Stimulated activated CD8-positive, alpha-beta memory T cell treated with anti-CD3 and anti-CD28 coated beads, Interleukin-15, amount 100 ng/mL, for 4 hours (primary cell): ENCODE measurements at places on chromosomes 13 and 19.

DNA sequence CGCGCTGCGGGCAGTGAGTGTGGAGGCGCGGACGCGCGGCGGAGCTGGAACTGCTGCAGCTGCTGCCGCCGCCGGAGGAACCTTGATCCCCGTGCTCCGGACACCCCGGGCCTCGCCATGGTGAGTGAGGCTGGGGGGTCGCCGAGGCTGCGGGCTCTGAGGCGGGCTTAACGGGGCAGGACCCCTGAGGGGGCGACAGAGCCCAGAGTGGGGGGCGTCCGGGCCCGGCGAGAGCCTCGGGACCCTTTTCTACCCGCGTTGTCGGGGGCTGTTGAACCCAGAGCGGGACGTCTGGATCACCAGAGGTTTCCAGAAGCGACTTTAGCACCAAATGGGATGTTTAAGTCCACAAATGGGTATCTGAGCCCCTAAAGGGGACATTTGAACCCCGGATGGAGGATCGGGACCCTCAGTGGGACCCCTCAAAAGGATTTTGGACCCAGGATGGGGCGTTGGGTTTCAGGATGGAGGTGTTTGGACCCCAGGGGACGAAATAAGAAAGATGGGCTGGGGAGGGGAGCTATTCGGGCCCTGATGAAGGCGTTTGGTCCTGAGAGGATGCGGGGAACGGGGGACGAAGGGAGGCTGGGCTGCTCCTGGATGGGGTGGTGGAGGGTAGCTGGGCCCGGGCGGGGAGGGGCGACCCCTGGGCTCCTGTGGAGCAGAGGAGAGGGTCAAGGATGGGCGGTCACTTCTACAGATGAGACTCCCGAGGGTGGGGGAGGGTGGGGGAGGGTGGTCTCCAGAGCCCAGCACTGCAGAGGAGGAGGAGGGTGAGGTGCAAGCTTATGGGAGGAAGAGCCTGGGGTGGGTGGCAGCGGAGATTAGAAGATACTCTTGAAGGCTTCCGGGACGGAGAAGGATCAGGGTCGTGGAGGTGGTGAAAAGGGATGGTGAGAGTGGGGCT lies at the start of gene CALM3:
Gene CALM3 (plus strand): TSS at position 13 of the 907 bp plus-strand sequence. CDS start 105 bp downstream, at position 118.
- DNase-seq = no peak

DNA sequence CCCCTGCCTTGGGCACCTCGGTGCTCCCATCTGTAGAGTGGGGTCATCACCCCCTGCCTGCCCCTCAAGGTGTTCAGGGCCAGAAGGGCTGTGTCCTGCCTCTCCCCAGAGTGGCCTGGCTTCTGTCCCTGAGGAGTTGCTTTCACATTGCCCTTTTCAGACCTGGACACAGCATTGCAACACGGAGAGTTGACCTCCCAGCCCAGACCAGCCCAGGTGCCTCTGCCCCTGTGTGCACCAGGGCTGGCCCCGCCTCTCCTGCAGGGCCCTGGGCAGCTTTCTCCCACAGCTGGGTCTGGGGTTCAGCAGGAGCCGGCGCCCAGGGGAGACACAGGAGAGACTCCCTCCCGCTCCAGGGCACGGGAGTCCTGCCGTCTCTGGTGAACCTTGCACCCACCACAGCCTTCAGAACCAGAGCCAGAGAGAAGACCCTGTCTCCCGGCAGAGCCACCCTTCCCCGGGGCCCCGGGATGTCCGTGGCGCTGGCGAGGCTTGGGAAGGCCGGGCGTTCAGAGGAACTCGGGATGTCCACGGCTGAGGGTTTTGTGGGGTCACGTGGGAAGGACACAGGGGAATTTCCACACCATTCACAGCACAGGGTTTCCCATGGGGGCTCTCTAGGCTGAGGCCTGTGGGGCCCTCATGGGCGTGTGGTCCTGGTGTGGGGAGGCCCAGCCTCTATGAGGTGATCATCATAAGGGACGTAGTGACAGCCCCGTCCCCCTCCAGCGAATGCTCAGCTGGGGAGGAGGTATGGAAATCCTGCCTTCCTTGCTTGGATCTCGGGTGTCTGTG lies 23.2 kb downstream of the C13orf46 start:
- no peak for DNase-seq

DNA sequence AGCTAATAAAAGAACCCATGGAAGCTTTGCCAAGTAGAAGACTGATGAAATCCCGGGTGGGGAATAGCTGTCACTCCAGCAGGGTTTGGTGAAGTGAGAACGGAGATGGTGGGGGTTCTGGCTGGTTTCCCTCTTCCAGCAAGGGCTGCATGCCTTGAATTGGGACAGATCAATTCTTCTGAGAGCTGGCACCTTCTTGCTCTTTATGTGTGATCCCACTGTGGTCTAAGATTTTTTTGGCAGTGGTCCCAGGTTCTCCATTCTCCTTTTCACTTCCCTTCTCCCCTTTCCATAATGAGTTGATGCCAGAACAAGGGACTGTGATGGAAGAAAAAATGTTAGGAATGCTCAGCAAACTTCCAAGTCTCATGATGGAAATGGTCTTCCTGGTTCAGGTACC lies 50.0 kb downstream of the TNFSF11 start:
- no peak for DNase-seq

GRCh38 chr13:35468195-35468594 lies 8.3 kb downstream of the MAB21L1 start:
- DNase-seq = no peak

- no peak for DNase-seq
Measured at GRCh38 chr19:43481701-43482100, 16.3 kb upstream of the LYPD3 start.

DNA sequence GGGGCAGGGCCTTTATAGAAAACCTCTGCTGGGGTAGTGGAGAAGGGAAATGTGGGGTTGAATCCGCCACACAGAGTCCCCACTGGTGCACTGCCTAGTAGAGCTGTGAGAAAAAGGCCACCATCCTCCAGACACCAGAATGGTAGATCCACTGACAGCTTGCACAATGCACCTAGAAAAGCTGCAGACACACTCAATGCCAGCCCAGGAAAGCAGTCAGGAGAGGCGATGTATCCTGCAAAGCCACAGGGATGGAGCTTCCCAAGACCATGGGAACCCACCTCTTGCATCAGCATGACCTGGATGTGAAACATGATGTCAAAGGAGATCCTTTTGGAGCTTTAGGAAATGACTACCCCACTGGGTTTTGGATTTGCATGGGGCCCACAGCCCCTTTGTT lies 958.0 kb upstream of the MIR17HG start:
- no peak for DNase-seq
